ENCODE measurements at places on chromosomes 11 and 22.

DNA sequence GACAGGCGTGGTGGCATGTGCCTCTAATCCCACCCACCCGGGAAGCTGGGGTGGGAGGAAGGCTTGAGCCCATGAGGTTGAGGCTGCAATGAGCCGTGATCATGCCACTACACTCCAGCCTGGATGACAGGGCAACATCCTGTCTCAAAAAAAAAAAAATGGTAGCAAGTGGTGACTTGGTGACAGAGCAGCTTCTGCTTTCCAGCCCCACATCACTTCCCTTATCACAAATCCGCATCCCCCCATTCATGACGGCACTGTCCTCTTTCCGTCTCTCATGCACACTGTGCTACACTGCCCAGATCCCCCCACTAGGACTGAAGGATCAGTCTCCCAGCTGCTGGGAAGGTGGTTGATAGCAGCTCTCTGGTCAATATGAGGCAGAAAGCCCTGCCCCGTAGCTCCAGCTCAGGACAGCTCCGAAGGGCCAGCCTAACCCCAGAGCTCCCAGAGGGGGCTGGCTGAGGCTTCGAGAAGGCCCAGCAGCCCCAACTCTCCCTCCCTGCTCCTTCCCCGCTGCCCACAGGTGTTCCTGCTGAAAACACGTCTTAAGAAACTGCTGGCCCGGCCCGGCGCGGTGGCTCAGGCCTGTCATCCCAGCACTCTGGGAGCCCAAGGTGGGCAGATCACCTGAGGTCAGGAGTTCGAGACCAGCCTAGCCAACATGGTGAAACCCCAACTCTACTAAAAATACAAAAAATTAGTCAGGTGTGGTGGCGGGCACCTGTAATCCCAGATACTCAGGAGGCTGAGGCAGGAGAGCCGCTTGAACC, 15.9 kb downstream of the PGA5 start:
- DNase-seq = no peak

DNA sequence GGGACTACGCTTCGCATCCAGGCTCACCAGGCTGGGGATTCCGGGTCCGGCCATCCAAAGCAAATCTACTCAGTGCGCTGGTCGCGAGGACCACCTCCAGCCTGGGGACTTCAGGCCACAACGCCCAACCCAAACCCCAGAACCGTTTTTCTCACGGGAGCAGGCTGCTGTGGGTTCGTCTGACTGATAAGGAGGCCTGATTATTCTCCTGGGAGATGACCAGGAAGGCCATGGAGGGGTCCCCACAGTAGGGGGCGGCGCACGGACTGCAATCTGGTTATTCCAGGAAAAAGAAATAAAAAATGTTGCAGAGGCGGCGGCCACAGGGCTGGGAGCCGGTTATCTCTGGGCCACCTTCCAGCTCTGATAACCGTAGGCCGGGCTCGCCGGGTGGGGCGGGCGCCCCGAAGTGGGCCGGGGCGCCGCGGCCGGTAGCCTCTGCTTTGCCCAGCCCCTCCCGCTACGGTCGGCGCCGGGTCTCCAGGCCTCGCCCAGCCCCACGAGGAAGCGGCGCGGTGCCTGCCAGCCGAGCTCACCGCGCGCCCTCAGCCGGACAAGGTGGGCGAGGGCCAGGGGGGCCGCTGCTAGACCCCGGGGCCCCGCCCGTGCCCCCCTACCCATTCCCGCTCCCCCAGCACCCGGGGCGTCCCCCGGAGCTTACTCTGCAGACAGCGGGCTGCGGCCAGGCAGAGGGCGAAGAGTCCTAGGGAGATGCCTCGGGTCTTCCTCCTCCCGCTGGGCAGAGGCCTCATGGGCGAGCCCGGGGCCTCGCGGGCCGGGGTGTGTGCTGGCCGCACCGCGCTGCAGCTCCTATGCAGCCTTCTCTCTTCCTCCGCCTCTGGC, 446 bp downstream of the VSTM5 start:
- peak; percentile 5 for DNase-seq

GRCh38 chr11:17967661-17968060, 45.2 kb downstream of the SERGEF start:
- no peak for DNase-seq

GRCh38 chr22:31616315-31616980, 45.6 kb downstream of the PISD start:
- DNase-seq = no peak

- DNase-seq = no peak
These were observed 727.7 kb upstream of the ANO5 start for GRCh38 chr11:21465203-21465602.

DNA sequence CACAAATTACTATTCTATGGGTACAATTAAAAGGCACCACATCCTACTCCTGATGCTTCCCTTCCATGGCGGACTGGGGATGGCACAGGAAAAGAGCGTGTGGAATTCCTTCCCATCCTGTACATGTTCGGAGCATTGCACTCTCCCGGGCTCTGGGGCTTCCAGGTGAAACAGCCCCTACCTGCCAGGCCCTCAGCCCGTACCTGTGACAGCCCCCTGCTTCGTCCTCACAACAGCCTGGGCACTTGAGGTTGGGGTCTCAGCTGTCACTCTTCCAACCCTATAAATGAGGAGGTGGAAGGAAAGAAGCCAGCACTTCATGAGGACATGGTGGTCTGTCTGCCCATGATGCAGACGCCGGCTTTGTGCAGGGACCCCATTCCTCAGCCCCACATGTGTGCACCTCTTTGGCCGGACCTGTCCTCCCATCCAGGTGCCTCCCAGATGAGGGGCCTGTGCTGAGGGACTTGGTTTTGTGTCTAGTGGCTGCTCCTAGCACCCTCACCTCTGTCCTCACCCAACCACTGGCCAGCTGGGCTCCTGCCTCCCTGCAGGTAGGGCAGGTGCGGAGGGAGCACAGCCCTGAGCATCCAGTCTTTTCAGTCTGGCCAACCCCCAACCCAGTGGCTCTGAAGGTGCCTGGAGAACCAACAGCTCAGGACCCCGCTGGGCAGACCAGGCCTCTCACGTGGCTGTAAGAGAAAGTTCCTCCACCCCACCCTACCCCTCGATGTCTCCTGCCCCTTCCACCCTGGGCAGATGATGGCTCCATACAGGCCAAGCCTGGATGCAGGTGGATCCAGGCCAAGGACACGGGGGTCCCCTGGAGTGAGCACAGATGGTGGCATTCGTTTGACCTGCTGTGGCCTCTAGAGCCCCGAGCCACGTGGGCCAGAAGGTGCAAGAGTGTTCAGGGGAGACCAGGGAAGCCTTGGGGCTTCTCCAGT, 23.4 kb upstream of the WNT7B start:
- DNase-seq = no peak
